ENCODE measurements at places on chromosomes 13 and 19. TPM values are rescaled to one million over a fixed set of nuclear protein-coding genes. Genes with fewer than 3 reads are reported as not detected.

- no peak overlapping the region for H3K4me3 ChIP-seq
- peaks cover 11% of the 10 kb centered on the region for H3K27me3 ChIP-seq
- no peak overlapping the region for H3K27ac ChIP-seq
- H3K4me1 ChIP-seq = no peaks in the 10 kb centered on the region
Measured at GRCh38 chr19:13302526-13303270, 152.5 kb downstream of the IER2 start.

- H3K27me3 ChIP-seq = peaks cover 9% of the 10 kb centered on the region
- peak overlapping the region; percentile 59 for H3K4me3 ChIP-seq
- DNase-seq = peak; percentile 68
- peaks cover 5% of the 10 kb centered on the region for H3K4me1 ChIP-seq
Measured at GRCh38 chr19:10095948-10096614, 6.4 kb downstream of the ANGPTL6 start.

DNA sequence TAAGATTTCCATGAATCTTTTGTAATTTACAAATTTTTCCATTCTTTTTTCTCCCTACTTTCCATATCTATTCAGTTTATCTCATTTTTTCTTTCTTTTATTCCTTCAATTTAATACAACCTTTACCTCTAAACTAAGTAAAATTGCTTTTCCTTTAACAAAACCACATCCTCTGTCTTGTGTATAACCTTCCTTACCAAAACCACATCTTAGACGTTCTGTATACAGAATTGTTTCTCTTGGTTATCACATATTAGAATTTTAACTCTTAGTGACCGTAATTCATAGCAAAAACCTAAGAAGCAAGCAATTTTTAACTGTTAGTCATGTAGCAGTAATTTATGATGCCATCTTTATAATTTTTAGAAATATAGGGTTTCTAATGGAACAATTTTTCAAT lies 15.0 kb downstream of the PPP5C start:
- no peak overlapping the region for H3K4me3 ChIP-seq
- peaks cover 15% of the 10 kb centered on the region for H3K36me3 ChIP-seq
- no peaks in the 10 kb centered on the region for H3K27me3 ChIP-seq
- DNase-seq = no peak
- H3K4me1 ChIP-seq = no peaks in the 10 kb centered on the region

DNA sequence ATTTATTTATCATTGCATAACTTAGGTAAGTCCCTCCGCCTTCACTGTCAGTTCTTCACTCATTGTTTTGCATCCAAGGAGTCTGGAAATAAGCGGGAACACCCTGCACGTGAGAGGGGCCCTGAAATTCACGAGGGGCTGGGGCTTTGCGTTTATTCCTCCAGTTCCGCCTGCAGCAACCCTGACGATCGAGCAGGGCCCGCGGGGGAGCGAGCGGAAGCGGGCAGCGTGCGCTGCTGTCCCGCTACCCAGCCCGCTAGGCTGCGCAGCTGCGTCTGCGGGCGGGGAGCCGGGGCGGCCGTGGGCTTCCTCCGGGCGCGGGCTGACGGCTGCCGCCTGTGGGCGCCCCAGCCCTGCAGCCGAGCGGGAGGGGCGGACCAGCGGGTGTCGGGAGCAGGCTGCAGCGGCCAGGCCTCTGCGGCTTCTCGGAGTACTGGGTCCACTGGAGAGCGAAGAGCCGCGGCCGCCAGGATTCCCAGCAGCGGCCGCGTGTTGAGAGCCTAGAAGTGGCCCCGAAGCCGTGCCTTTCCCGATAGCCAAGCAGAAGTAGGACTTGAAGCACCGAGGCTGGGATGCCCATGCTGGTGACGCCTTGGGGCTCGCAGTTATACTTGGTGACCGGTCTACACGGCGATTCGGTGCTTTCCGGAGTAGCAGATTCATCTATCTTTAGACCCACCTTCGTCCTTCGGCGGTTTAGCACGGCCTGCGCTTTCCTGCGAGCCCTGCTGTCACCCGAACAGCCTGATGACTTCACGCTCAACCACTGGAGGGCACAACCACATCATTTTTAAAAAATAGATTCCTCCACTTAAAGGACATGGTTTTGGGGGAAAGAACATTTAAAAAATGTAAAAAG lies 32.9 kb upstream of the SACS start:
- peak; percentile 33 for DNase-seq
- peaks cover 15% of the 10 kb centered on the region for H3K4me1 ChIP-seq
- no peaks in the 10 kb centered on the region for H3K27me3 ChIP-seq
- H3K36me3 ChIP-seq = no peaks in the 10 kb centered on the region
- peak overlapping the region; percentile 86 for H3K27ac ChIP-seq
- peak overlapping the region; percentile 70 for H3K4me3 ChIP-seq

GRCh38 chr19:55460670-55461258 lies 678 bp downstream of the ISOC2 start:
- DNase-seq = peak; percentile 71
- H3K36me3 ChIP-seq = no peaks in the 10 kb centered on the region
- H3K4me1 ChIP-seq = peaks cover 12% of the 10 kb centered on the region
- H3K27me3 ChIP-seq = no peaks in the 10 kb centered on the region
- H3K4me3 ChIP-seq = peak overlapping the region; percentile 72

DNA sequence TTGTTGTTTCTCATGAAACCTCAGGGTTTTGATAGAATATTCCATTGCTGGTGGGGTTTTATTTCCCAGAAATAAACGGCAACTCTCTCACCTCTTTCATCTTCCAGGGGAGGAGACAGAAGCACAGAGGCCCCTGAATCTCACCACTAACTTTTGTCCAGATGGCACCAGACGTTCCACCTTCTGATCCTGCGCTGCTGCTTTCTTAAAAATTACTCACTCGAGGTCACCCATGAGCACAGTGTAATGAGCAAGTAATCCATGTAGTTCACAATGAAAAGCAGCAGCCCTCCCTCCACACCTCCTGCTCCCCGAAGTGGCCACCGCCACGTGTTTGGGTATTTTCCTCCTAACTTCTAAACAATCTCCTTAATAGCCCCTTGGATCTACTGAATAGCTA lies 51.3 kb downstream of the TEX29 start:
- H3K4me3 ChIP-seq = no peak overlapping the region
- H3K27ac ChIP-seq = no peak overlapping the region
- no peaks in the 10 kb centered on the region for H3K36me3 ChIP-seq
- H3K27me3 ChIP-seq = no peaks in the 10 kb centered on the region
- no peak for DNase-seq

DNA sequence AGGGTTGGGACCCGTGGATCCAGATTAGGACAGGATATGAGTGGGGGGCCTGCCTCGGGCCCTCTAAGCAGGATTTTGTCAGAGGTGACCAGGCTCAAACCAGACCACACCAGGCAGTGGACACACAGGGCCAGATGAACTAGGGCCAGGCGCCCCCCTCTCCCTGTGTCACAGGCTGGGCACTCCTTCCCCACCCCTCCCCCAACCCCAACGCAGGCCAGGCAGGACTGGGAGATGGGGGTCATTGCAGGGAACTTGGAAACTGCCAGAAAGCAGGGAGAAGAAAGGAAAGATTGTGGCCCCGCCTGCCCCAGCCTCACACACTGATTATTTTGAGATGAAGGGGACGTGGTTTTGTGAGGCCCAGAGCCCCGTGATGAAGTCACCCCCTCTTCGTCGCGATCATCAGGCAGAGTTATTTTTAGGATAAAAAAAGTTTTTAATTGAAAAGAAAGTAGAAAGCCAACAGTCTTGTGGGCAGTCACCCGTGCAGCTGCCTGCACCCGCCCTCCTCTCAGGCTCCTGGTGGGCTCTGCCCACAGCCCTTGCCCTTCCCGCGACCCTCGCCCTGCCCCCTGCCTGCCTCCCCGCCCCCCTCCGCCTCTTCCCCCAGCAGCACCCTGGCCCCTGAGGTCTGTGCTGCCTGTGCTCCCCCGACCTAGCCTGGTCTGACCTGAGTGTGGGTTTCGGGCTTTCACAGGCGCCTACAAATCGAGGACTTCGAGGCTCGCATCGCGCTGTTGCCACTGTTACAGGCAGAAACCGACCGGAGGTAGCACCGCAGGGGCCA lies 1.9 kb upstream of the YJEFN3 start:
- no peak overlapping the region for H3K4me3 ChIP-seq
- peaks cover 9% of the 10 kb centered on the region for H3K4me1 ChIP-seq
- H3K27ac ChIP-seq = no peak overlapping the region
- no peaks in the 10 kb centered on the region for H3K27me3 ChIP-seq
- H3K36me3 ChIP-seq = peaks cover 21% of the 10 kb centered on the region
- no peak for DNase-seq

GRCh38 chr13:25167382-25168174 lies 4.5 kb downstream of the AMER2 start:
- no peaks in the 10 kb centered on the region for H3K36me3 ChIP-seq
- H3K27ac ChIP-seq = no peak overlapping the region
- peaks cover 25% of the 10 kb centered on the region for H3K27me3 ChIP-seq
- H3K4me1 ChIP-seq = no peaks in the 10 kb centered on the region

GRCh38 chr13:99033814-99034213 lies 56.0 kb upstream of the DOCK9 start:
- H3K27ac ChIP-seq = no peak overlapping the region
- no peaks in the 10 kb centered on the region for H3K27me3 ChIP-seq
- H3K4me1 ChIP-seq = no peaks in the 10 kb centered on the region
- no peak overlapping the region for H3K4me3 ChIP-seq

DNA sequence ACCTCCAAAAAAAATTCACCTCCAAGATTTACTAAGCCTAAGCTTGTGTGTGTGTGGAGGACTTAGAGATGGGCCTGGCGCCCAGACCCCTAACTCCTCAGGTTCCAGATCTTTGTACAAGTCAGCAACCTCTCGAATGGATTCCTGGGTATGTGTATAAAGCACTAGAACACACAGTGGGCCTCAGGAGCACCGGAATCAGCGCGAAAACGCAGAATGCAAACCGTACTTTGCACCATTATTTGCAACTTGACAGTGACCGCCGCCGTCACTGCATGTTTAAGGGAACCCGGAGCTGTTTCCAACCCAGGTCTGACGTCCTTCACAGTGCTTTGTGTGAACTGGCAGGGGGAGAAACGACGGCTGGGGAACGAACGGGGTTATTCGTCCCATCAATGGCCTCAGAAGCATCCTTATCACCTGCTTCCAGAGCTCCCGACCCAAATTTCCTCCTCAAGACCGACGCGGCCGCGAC lies 688 bp downstream of the ZNF606 start:
- H3K36me3 ChIP-seq = peaks cover 7% of the 10 kb centered on the region
- peaks cover 20% of the 10 kb centered on the region for H3K4me1 ChIP-seq
- DNase-seq = no peak
- H3K27me3 ChIP-seq = no peaks in the 10 kb centered on the region
- peak overlapping the region; percentile 77 for H3K27ac ChIP-seq

GRCh38 chr13:46633416-46633815 lies 80.4 kb downstream of the LRCH1 start:
- no peak overlapping the region for H3K4me3 ChIP-seq
- H3K27me3 ChIP-seq = no peaks in the 10 kb centered on the region
- H3K4me1 ChIP-seq = peaks cover 25% of the 10 kb centered on the region
- no peak overlapping the region for H3K27ac ChIP-seq

GRCh38 chr13:43307921-43308433 lies 284.6 kb downstream of the DNAJC15 start:
- no peaks in the 10 kb centered on the region for H3K36me3 ChIP-seq
- H3K27ac ChIP-seq = no peak overlapping the region
- H3K27me3 ChIP-seq = no peaks in the 10 kb centered on the region
- peaks cover 4% of the 10 kb centered on the region for H3K4me1 ChIP-seq
- no peak overlapping the region for H3K4me3 ChIP-seq

DNA sequence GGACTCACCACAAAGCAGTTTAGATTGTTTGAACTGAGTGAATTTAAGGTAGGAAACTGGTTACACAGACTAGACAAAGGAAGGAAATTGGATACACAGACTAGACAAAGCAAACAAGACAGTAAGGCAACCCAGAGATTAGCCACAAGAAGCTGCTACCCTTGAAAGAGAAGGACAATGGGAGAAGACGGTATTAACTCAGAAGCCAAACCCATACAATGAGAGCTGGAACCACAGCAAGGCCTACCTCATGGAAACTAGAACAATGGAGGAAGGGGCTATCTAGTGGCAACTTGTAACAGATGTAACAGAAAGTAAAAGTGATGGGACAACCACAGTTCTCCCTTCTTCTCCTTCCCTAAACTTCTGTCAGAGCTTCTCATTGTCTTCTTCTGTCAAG lies 410.9 kb upstream of the SPRY2 start:
- H3K27ac ChIP-seq = no peak overlapping the region
- no peaks in the 10 kb centered on the region for H3K27me3 ChIP-seq
- no peak overlapping the region for H3K4me3 ChIP-seq
- no peaks in the 10 kb centered on the region for H3K4me1 ChIP-seq
- no peak for DNase-seq

DNA sequence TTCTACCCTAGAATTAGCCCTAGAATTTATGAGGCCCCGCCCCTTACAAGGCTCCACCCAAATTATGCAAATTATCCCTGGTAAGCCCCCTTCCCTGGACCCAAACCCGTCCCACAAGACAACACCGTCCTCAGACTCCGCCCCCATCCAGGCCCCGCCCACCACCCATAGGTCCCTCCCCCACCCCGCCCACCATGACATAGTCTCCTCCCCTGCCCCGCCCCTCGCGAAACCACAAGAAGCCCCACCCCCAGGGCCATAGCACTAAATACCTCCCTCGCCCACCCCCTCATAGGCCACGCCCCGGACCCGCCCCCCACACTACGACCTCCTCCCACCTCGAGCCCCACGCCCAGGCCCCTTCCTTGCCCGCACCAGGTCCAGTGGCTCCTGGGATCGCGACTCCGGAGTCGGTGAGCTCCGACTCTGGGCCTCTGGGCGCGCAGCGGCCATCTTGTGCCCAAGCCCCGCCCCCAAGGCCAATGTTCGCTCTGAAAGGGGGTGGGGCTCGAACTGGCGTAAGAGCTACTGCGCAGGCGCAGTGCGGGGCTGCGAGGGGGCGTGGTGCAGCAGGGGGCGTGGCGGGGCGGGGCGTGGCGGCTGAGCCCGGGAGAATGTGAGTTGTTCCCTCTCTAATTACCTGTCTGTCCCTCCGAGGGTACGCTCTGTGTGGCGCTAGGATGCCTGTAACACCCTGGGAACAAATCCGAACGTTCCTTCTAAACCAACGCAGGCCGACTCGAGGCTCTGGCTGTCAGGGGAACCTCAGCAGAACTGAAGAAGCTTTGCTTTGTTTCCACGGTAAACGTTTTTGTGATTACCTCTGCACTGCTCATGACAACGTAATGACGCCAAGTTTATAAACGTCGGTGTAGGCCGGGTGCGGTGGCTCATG lies at the start of gene ZNF784:
ZNF784 (minus strand) TSS at position 458 of the 895 bp plus-strand sequence; CDS start at position 453, 5 bp downstream.
- peak within 1 kb of the TSS; percentile 77 for H3K4me3 ChIP-seq
- DNase-seq = peak; percentile 91
- H3K27ac ChIP-seq = peak within 1 kb of the TSS; percentile 98

- peaks cover 3% of the 10 kb centered on the region for H3K4me1 ChIP-seq
- DNase-seq = no peak
- no peak overlapping the region for H3K27ac ChIP-seq
- H3K27me3 ChIP-seq = no peaks in the 10 kb centered on the region
- no peak overlapping the region for H3K4me3 ChIP-seq
Measured at GRCh38 chr13:44651724-44652123, 75.6 kb upstream of the TSC22D1 start.

Gene GPR4
- 1.1 TPM for total RNA-seq

Gene FAM83E
- not detected for total RNA-seq

Gene STOML3
- total RNA-seq = not detected

All from gastrocnemius medialis (tissue), 4 donors.